ENCODE measurements at places on chromosomes 4 and X.

DNA sequence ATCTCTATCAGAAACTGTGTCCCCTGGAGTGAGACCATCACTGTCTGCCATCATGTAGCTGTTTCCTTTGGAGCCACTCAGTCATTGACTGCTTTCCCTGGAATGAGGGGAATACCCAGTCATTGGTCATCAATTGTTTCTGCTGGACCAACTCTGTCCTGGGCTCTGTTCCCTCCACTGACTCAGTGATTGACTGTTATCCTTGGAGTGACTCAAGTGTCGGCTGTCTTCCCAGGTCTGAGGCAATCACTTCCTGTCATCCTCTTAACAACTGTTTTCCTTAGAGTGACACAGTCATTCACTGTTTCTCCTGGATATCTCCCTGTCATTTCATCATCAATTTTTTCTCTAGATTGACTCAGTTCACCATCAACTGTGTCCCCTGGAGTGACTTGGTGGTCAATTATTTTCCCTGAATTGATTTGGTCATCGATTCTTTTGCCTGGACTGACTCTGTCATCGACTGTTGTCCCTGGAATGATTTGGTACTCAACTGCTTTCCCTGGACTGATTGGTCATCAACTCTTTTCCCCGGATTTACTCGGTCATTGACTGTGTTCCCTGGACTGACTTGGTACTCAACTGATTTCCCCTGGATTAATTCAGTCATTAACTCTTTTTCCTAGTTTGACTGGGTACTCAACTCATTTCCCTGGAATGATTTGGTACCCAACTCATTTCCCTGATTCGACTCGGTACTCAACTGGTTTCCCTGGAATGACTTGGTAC lies 327.9 kb upstream of the VCX start:
- H3K27me3 ChIP-seq, result no peaks in the 10 kb centered on the region
- no peaks in the 10 kb centered on the region for H3K36me3 ChIP-seq
- no peaks in the 10 kb centered on the region for H3K4me1 ChIP-seq
- no peak overlapping the region for H3K27ac ChIP-seq

GRCh38 chr4:77089866-77090265 lies 14.1 kb upstream of the CCNI start:
- H3K36me3 ChIP-seq, result no peaks in the 10 kb centered on the region
- no peaks in the 10 kb centered on the region for H3K27me3 ChIP-seq
- no peak overlapping the region for H3K4me3 ChIP-seq
- no peak for DNase-seq

DNA sequence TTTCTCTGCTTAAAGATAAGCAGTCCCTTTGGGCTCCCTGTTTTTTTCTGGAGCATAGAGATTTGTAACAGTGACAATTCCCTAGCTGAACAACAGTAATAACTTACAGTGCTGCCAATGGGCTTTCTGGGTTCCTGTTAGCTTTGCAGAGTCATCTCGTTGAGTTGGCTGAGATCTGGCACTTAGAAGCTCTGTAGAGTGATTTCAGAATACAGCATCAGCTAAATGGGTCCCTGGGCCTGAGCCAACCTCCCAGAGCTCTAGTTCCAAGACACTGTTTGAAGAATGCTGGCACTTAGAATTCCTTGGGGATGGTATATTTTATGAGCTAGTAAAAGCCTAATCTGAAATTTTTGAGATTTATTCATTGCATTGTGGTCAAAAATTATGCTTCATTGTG lies 43.5 kb upstream of the SERTM2 start:
- no peaks in the 10 kb centered on the region for H3K27me3 ChIP-seq
- H3K27ac ChIP-seq, result no peak overlapping the region
- no peaks in the 10 kb centered on the region for H3K4me1 ChIP-seq
- no peak for DNase-seq

DNA sequence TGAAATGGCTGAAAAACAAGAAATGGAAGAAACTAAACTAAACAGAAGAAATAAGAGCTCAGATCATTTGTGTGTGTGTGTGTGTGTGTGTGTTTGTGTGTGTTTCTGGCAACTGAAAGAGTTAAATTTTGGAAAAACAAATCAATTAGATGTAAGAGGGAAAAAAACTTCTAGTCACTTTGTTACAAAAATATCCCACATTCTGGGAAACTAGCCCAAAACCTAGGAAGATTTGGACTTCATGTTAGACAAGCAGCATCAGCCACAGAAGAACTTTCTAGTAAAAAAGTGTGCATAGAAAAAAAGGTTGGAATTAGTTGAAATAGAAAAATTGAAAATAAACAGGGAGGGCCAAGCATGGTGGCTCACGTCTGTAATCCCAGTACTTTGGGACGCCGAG lies 111.6 kb upstream of the PRKG2 start:
- no peak overlapping the region for H3K4me3 ChIP-seq
- no peaks in the 10 kb centered on the region for H3K27me3 ChIP-seq
- H3K36me3 ChIP-seq, result no peaks in the 10 kb centered on the region
- no peak overlapping the region for H3K27ac ChIP-seq
- DNase-seq, result no peak

GRCh38 chr4:42519803-42520417 lies 122.6 kb downstream of the SHISA3 start:
- no peak for DNase-seq
- peaks cover 4% of the 10 kb centered on the region for H3K27me3 ChIP-seq
- no peak overlapping the region for H3K4me3 ChIP-seq

DNA sequence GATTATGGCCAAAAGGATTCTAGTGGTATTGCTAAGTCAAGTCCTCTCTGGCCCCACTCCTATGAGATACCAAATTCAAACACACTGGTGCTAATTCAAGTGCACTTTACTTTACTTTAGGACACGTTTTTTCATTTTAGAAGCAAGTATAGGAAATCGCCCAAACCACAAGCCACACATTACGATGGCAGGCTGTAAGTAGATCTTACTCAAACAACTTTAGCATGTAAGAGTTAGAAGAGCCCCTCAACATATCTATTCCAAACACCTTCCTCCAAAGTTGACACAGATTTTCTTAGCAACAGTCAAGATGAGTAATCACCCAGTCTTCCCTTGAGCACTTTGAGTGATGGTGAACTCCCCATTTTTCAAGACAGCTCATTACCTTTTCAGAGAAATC lies 43.6 kb downstream of the DRD5 start:
- H3K27me3 ChIP-seq, result no peaks in the 10 kb centered on the region
- no peak overlapping the region for H3K27ac ChIP-seq
- no peaks in the 10 kb centered on the region for H3K36me3 ChIP-seq
- DNase-seq, result no peak
- no peaks in the 10 kb centered on the region for H3K4me1 ChIP-seq
- no peak overlapping the region for H3K4me3 ChIP-seq

DNA sequence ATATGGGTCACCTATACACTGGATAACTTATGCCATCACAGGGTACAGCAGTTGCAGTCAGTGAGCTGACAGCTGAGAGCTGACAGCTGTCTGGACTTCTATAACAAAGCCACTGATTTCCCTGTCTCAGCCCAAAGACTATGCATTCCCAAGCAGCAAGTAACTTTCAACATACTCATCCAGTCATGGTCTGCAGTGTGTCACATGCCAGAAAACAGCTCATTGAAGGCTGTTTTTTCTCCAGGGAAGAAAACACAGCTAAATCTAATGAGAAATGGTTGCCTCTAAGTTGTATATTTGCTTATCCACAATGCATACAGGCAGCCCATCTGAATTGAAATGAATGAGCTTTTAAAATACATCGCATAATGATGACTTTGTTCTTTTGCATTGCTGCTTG lies 6.3 kb downstream of the KIAA1210 start:
- H3K4me3 ChIP-seq, result no peak overlapping the region
- H3K4me1 ChIP-seq, result no peaks in the 10 kb centered on the region
- no peaks in the 10 kb centered on the region for H3K27me3 ChIP-seq
- no peak overlapping the region for H3K27ac ChIP-seq
- H3K36me3 ChIP-seq, result no peaks in the 10 kb centered on the region
- DNase-seq, result no peak

DNA sequence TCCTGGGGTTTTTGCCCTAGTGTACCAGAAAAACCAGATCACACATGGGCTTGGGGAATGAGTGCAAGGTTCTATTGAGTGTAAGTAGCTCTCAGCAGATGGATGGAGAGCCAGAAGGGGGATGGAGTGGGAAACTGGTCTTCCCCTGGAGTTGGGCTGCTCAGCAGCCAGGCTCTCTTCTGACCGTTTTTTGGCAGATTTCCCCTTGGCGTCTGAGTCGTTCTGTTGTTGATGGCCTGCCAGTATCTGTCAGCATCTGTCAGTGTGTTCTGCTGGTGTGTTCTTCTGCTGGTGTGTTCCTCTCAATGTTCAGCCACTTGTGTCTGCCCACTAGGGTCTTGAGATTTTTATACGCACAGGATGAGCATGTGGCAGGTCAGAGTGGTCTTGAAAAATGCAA lies 633.9 kb upstream of the CPEB2 start:
- peaks cover 3% of the 10 kb centered on the region for H3K4me1 ChIP-seq
- no peak overlapping the region for H3K4me3 ChIP-seq
- no peaks in the 10 kb centered on the region for H3K36me3 ChIP-seq
- H3K27ac ChIP-seq, result no peak overlapping the region

- no peaks in the 10 kb centered on the region for H3K27me3 ChIP-seq
- no peak overlapping the region for H3K4me3 ChIP-seq
- no peaks in the 10 kb centered on the region for H3K36me3 ChIP-seq
- no peak overlapping the region for H3K27ac ChIP-seq
- no peaks in the 10 kb centered on the region for H3K4me1 ChIP-seq
These were observed 138.8 kb downstream of the TEX11 start for GRCh38 chrX:70769659-70770227.

Data from H1 (cell line).